ENCODE measurements at places on chromosomes 4 and X.

GRCh38 chr4:110412354-110413065, 63.4 kb upstream of the ENPEP start:
- DNase-seq, result no peak

GRCh38 chr4:76420762-76421581, at the start of gene CCDC158:
Gene CCDC158 (minus strand): TSS chr4:76421141. CDS start chr4:76403207, 17,934 bp downstream.
- no peak for DNase-seq

- no peak for DNase-seq
These were observed 413.7 kb downstream of the PPP3CA start for GRCh38 chr4:100933628-100934027.

GRCh38 chr4:129526812-129527211, 430.9 kb downstream of the C4orf33 start:
- no peak for DNase-seq

- no peak for DNase-seq
These were observed 162.1 kb downstream of the INPP4B start for GRCh38 chr4:142683997-142684396.

GRCh38 chr4:102606261-102606660, 105.1 kb downstream of the NFKB1 start:
- DNase-seq, result no peak

All from NCI-H524 (cell line).